ENCODE measurements at places on chromosomes 7 and 10.

DNA sequence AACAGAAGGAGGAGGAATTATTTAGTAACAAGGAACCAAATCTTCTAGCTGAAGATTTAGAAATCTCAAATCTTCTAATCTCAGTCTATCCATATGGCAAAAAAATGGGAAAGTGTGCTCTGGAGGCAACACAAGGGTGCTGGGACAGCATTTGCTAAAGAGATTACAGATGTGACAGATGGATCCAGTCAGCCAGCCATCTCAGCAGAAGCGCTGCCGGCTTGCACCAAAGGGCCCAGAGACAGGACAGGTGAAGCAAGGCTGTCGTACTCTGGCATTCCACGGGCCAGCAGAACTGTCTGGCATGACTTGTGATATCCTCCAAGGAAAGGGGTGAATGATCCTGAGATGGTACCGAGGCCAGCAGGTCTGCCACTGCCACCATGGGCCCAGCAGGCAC lies 45.7 kb upstream of the GJD4 start:
- DNase-seq, result no peak

DNA sequence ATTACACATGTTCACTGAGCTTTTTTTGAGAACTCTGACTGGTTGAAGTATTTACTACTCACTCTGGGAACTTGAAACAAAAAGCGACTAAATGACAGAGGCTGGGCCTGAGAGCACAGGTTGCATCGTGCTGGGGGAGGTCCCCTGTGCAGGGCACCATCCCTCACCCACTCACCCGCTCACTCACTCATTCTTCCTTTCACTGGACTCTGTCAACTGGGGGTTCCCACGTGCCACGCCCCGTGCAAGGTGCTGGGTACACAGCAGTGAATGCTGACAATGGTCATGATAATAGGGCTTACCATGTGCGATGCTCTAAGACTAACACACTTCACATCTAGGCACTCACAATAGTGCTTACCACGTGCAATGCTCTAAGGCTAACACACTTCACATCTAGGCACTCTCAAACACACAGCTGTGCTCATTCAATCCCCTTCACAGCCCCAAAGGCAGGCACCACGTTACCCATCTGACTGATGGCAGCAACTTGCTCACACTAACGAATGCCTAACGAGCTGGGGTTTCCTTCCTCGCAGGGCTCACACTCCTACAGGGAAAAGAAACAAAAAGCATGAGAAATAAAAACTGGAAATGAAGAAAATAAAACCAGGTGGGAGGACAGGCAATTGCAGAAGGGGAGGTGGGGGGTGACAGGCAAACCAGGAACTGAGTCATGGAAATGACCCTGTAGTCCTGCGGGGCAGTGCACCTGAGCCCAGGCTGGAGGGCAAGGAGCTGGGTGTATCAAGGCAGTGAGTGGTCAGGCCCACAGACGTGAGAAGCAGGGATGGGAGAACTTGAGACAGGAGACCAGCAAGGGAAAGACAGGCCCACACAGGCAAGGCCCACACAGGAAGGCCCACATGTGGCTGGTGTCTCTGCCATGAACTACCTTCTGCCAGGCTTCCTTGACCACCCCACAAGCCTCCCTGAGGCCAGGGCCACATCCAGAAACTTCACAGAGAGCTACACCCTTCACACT lies 147.0 kb upstream of the FAM20C start:
- no peak for DNase-seq

- no peak for DNase-seq
These were observed 24.4 kb downstream of the DLG5 start for GRCh38 chr10:77902159-77902558.

DNA sequence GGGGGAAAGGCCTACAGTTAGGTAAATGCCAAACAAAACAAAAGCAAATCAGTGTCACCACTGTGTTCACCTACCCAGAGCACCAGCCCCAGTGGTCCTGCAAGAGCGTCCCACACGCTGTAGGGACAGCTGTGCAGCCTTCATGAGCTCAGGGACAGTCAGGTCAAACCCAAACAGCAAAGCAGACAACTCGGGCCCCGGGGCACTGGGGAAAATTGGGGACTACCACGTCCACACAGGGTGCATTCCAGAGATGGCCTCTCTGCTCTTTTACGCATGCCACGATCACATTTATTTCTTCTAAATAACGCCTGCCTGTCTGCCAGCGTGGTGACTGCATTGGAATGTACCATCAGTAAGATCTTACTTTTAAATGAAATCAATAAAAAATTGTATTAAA lies 21.7 kb downstream of the EBF3 start:
- DNase-seq, result no peak

GRCh38 chr10:80718024-80718423 lies 180.3 kb downstream of the SH2D4B start:
- no peak for DNase-seq

DNA sequence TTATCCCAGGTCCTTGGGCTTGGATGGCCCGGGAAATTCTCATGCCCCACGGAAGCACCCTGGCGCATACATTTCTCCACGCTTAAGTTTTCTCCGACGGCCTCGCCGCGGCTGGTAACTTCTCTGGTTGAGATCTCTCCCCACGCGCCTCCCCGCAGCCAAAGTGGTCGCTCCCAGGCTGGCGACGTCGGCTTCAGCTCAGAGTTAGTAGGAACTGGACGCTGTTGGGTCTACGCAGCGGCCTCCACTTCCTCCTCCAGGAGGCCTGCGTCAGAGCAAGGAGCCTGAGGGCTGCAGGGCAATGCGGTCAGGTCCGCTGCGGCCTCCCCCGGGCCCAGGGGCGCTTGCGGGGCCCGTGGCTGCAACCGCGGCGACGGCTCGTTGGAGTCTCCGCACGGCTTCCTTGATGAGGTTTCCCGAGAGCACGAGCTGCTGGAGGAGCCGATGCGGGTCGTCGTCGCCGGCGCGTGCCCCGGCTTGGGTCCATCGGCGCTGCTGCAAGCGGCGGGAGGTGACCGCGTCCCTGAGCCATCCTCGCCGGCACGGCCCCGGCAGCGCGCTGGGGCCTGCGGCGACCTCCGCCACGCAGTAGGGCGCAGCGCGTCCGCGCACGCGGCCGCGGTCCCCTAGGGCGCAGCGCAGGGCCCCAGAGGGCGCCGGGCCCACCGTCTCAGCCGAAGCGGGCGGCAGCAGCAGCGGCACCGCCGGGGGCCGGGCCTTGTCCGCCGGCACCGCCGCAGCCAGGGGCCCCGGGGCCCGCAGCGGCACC lies 744 bp downstream of the FRAT2 start:
- no peak for DNase-seq

GRCh38 chr10:21929070-21929469 lies 74.5 kb downstream of the DNAJC1 start:
- no peak for DNase-seq

DNA sequence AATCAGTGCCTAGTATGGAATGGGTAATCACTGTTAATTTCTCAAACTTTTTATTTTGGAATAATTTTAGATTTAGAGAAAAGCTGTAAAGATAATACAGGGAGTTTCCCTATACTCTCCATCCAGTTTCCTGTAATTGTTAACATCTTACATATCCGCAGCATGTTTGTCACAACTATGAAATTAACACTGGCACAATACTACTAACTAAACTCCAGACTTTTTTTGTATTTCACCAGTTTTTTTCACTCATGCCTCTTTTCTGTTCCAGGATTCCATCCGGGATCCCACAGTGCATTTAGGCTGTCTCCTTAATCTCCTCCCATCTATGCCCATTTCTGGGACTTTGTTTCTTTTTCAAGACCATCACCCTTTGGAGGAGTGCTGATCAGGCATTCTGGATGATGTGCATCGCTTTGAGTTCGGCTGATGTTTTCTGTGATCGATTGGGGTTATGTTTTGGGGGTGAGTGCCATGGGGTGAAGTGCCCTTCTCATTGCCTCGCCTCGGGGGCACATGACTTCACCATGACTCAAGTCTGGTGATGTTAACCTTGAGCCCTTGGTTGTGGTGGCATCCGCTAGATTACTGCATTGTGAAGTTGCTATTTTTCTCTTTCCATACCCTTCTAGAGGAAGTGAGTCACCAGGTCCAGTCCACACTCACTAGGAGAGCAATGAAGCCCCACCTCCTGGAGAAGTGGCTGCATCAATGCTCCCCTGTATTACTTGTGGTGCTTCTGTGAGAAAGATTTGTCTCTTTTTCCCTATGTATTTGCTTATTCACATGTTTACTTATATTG lies 43.9 kb upstream of the GRB10 start:
- no peak for DNase-seq

DNA sequence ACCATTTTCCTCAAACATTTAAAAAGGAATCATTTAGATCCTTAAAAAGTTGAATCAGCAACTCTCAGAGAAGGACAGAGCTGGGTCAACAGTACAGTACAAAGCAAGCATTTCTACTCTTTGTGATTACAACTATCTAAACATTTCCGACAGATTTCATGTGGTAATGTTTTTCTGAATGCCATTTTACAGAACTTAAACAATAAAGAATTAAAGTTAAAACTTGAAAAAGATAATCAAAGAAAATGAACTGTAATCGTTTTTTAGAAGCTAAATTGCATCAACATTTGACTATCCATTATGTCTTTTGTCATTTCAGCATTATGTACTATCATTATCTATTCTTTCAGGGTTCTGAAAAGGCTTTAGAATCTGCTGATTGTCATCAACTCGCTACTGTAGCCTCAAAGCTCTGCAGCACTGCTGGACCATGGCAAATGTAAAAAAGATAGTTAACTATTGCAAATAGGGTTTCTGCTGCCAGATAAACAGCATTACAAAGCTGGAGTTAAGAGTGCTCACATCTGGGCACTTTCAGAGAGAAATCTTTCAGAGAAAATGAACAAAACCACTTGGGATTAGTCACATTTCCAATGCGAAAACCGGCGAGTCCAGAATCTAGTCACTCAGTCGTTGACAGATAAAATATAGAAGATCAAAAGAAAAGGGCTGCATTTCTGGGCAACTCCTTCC lies 160.4 kb upstream of the LAMB4 start:
- DNase-seq, result no peak

GRCh38 chr10:112744181-112745096 lies 205.6 kb upstream of the TCF7L2 start:
- no peak for DNase-seq

DNA sequence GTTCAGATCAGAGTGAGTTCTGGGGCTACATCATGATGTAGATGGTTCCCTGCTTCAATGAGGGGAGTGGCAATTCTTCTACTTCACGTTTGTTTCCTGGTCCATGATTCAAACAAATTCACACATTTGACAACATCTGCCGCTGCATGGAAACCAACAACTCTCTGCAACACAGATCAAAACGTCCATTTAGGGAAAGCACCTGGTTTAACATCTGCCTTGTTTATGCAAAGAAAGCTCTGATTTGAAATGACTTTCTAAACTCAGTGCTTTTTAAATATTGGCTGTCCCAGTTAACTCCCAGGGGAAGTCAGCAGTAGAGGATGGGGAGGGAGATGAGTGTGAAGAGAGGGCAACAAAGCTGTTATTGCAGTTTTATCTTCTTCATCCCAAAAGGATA lies 93.8 kb downstream of the GAD2 start:
- no peak for DNase-seq

GRCh38 chr7:121505021-121505420 lies 108.9 kb upstream of the FAM3C start:
- DNase-seq, result no peak

DNA sequence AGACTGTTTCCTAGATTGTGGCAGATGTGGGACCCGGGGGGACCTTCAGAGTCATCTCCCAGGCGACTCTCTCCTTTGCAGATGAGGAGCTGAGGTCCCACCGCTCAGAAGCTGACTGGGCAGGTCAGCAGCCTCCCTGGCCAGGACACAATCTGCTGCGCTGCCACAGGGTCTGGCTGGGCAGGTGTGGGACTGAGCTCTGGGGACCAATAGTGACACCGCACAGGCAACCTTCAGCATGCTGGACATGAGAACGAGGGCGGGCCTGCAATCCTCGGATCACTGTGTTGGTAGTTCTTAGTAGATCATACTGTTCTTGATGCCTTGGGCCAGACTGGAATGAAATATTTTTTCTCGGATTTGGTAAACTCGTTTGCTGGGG lies 20.5 kb upstream of the CRYGN start:
- no peak for DNase-seq

DNA sequence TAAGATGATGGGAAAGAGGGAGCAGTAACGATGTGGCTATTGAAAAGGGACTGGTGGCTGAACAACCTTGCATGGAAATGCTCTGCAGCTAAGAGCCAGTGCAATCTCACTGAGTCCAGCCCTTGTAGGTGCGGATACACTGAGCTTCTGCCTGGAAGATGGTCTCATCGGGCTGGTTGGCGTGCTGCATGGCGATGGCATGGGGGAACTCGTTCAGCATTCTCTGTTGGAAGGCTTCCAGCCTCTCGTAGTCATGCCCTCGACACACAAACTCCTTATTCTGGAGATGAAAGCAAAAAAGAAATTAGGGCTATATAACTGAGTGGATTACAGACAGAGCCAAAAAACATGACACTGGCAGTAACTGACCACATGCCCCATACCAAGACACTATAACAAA lies 197.8 kb upstream of the IMMP2L start:
- no peak for DNase-seq

GRCh38 chr10:133327651-133328357 lies 8.9 kb downstream of the CALY start:
- DNase-seq, result no peak

- no peak for DNase-seq
These were observed 63.4 kb upstream of the GSDME start for GRCh38 chr7:24820730-24821044.

- DNase-seq, result no peak
These were observed 16.4 kb downstream of the AOAH start for GRCh38 chr7:36707898-36708297.

GRCh38 chr10:34333513-34333912 lies 481.6 kb downstream of the PARD3 start:
- DNase-seq, result no peak

GRCh38 chr7:50730446-50731400 lies 52.0 kb downstream of the GRB10 start:
- no peak for DNase-seq

DNA sequence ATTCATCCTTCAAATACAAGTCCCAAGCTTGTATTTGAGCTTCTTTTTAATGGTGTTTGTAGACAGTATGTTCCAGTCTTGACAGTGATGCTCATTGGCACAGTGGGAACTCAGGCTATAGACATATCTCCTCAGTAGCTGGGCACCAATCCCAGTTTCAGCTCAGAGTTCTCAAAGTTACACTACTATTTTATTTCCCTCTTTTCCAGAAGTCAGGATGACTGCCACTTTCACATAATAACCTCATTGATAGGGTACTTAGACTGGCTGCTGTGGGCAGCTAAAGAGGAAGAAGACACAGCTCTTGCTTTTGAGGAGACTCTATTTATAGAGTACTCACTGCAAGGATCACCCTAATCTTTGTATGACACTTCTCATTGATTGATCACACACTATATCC lies 2.4 kb downstream of the GBF1 start:
- no peak for DNase-seq

DNA sequence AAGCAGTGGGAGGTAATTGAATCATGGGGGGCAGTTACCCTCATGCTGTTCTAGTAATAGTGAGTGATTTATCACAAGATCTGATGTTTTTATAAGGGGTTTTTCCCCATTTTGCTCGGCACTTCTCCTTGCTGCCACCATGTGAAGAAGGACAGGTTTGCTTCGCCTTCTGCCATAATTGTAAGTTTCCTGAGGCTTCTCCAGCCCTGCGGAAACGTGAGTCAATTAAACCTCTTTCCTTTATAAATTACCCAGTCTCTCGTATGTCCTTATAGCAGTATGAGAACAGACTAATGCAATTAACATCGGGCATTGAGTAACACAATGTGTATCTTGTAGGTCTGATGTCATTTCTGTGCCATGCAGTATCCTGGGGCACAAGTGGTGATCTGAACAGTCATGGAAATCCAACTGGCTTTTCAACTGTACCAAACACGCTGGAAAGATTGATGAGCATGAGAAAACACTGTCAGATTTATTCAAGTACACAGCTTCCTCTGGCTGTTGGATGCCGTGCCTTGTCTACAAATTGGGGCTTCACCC lies 208.6 kb upstream of the KIAA1217 start:
- no peak for DNase-seq

- no peak for DNase-seq
These were observed 15.3 kb downstream of the PLAU start for GRCh38 chr10:73926152-73926764.
